T-cell (primary cell): ENCODE measurements at places on chromosomes 3 and 15. TPM values are rescaled to one million over a fixed set of nuclear protein-coding genes. Genes with fewer than 3 reads are reported as not detected.
A peak's percentile ranks its signal among the peaks of the same experiment; 100 is the strongest.

The LCTL gene
- total RNA-seq: not detected

The RAB6B gene
- 0.76 TPM for total RNA-seq

- H3K27me3 ChIP-seq: peaks cover 16% of the 10 kb centered on the region
- H3K27ac ChIP-seq: no peak overlapping the region
- peaks cover 6% of the 10 kb centered on the region for H3K4me1 ChIP-seq
- no peak overlapping the region for H3K4me3 ChIP-seq
These were observed 5.4 kb upstream of the ALDH1A2 start for GRCh38 chr15:58070801-58071418.

DNA sequence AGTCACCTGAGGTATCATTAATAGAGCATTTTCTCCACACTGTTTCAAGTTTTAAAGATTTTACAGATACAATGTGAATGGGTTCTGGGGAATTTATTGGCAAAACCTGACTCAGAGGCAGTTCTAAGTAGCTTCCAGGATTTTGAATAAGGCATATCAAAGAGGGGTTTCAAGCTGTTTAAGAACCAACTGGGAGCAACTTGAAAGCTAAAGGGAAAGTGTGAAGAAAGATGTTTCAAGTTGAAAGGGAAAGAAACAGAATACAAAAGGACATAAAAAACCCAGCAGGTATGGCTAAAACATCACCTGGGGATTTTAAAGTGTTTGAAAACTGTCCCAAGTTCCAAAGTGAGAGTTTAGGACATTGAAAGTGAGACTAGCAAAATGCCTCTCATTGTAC, 17.8 kb upstream of the SERPINI2 start:
- no peaks in the 10 kb centered on the region for H3K27me3 ChIP-seq
- H3K4me3 ChIP-seq: no peak overlapping the region
- no peak overlapping the region for H3K27ac ChIP-seq
- DNase-seq: no peak
- H3K36me3 ChIP-seq: no peaks in the 10 kb centered on the region

DNA sequence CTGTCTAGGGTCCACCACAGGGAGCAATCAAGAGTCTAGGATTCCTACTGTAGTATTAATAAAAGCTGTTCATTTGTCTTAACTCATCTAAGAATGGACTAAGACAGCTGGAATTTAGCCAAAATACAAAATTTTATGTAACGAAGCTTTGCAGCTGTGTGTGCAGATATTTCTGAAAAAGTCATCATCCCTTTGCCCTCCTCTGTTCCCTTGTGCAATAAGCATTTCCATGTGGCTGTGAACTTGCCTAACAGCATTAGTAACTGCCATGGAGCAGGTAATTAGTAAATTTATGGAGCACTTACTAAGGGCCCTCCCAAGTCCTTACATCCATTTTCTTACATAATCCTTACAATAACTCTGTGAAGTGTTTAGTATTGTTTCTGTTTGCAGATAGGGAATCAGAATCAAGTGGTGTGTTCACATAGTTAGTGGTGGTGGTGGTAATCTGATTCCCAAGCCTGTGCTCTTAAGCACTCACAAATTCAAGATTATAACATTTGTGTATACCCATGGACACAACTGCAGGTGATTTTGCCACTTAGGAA, 114.5 kb downstream of the RARB start:
- no peaks in the 10 kb centered on the region for H3K36me3 ChIP-seq
- no peaks in the 10 kb centered on the region for H3K4me1 ChIP-seq
- DNase-seq: no peak
- no peak overlapping the region for H3K4me3 ChIP-seq
- H3K27me3 ChIP-seq: peaks cover 7% of the 10 kb centered on the region

DNA sequence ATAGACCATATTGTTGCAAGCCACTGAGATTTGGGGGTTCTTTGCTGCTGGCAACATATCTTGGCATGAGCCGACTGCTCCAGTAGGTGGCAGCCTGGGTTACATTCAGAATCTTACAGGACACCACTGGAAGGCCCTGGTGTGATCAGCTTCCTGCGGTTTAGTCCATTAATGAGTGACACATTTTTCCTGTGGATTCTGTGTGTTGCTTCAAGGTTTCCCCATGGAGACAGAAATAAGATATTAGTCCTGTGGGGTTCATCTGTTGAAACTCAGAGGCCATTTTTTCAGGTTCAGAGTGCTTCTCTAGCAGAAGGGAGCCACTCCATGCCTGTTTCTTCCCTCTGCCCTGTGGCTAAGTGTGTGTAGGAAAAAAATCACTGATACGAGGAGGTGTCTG, 116.2 kb downstream of the MFSD1 start:
- no peaks in the 10 kb centered on the region for H3K36me3 ChIP-seq
- no peaks in the 10 kb centered on the region for H3K4me1 ChIP-seq
- H3K27me3 ChIP-seq: no peaks in the 10 kb centered on the region
- H3K4me3 ChIP-seq: no peak overlapping the region
- H3K27ac ChIP-seq: no peak overlapping the region

DNA sequence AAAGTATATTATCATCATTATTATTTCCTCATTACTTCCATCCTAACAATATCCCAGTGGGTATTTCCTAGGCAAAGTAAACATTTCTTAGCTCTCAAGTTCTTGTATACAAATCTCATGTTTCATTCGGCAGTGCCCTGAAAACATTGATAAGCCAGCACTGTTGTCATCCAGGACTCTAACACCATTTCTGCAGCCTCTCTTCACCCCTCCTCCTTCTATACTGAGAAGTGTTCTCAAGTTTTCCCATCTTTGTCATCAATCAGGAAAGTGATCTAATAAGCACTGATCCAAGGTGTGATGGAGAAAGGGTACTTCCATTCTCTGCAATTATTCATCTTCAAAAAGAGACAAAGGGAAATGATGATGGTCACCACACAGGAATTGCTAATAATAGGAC, 168.4 kb upstream of the CCDC54 start:
- H3K27ac ChIP-seq: no peak overlapping the region
- H3K27me3 ChIP-seq: no peaks in the 10 kb centered on the region
- no peak for DNase-seq
- H3K36me3 ChIP-seq: no peaks in the 10 kb centered on the region

- no peaks in the 10 kb centered on the region for H3K27me3 ChIP-seq
- H3K27ac ChIP-seq: no peak overlapping the region
- no peak for DNase-seq
- H3K4me3 ChIP-seq: no peak overlapping the region
- H3K36me3 ChIP-seq: no peaks in the 10 kb centered on the region
These were observed 23.4 kb upstream of the DYNC1LI1 start for GRCh38 chr3:32593903-32594525.

DNA sequence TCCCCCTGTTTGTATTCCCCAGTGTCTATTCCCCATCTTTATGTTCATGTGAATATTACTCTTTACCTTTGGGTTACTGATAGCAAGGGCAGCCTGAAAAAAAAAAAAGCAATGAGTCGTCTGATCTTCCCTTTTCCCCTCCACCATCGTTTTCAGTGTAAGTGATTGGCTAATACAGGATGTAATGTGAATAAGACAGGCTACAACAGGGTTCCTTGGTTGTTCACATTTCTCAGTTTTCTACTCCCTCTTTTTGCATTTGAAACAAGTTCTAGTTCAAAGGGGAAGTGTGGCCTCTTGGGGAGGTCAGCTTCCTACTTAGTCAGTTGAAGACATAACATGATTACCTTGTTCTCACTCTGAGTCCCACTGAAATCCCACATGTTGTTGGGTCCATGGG, 278.0 kb upstream of the TRIM42 start:
- H3K4me3 ChIP-seq: no peak overlapping the region
- peaks cover 5% of the 10 kb centered on the region for H3K27me3 ChIP-seq
- no peaks in the 10 kb centered on the region for H3K4me1 ChIP-seq
- H3K36me3 ChIP-seq: no peaks in the 10 kb centered on the region
- no peak overlapping the region for H3K27ac ChIP-seq

DNA sequence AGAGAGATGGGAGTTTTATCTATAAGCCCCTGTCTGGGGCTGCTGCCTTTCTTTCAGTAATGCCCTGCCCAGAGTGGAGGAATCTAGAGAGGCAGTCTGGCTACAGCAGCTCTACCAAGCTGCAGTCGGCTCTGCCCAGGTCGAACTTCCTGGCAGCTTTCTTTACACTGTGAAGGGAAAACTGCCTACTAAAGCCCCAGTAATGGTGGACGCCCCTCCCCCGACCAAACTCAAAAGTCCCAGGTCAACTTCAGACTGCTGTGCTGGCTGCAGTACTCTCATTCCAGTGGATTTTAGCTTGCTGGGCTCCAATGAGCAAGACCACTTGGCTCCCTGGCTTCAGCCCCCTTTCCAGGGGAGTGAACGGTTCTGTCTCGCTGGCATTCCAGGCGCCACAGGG, 65.9 kb upstream of the RARB start:
- H3K4me1 ChIP-seq: no peaks in the 10 kb centered on the region
- no peak overlapping the region for H3K4me3 ChIP-seq
- H3K27me3 ChIP-seq: no peaks in the 10 kb centered on the region
- no peak for DNase-seq

DNA sequence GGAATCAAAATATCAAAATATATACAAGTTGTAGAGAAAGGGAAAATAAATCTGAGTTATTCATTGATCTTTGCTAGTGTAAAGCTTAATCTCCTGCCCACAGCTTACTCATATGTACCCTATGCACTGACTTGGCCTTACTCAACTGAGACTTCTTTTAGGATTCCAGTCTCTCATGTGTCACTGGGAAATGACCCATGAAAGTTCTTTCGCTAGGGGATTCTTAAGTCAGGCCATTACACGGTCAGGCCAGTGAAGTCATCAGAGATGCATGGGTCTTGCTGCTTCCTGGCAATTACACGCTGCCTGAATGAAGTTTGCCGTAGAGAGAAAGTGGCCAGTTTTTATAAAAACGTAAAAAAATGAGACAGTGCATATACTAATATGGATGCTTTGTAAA, 20.7 kb upstream of the LPP start:
- no peak for DNase-seq
- no peaks in the 10 kb centered on the region for H3K27me3 ChIP-seq
- no peak overlapping the region for H3K27ac ChIP-seq
- no peak overlapping the region for H3K4me3 ChIP-seq
- H3K4me1 ChIP-seq: no peaks in the 10 kb centered on the region

DNA sequence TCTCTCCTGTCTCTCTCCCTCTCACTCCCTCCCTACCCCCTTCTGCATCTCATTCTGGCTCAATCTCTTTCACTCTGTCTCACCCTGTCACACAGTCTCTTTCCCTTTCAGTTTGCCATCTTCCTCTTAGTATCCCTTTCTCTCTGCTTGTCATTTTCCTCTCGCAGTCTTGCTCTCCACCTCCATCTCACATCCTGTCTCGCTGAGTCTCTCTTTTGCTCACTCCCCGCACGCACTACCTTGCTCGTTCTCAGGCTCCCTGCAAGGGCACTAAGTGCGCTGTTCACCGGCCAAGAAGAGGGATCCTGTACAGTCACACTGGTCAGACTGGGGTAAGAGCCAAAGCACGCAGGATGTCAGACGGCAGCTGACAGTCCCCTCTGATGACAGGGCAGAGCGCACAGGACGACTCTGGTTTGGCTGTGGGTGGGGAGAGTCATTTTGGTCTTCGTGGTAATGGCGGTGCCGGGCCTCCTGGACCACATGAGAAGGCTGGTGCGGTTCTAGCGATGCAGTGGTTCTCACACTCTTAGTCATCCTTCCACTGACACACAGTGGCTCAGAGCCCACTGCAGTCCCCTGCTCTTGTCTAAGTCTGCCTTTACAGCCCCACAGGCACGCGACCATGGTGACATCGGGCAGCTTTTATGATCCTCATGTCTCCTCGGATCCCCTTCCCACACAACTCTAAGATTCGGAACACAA, 356.8 kb downstream of the FOXP1 start:
- H3K27ac ChIP-seq: peak overlapping the region; percentile 69
- H3K4me3 ChIP-seq: peak overlapping the region; percentile 1
- H3K36me3 ChIP-seq: no peaks in the 10 kb centered on the region
- no peaks in the 10 kb centered on the region for H3K27me3 ChIP-seq
- H3K4me1 ChIP-seq: peaks cover 30% of the 10 kb centered on the region

DNA sequence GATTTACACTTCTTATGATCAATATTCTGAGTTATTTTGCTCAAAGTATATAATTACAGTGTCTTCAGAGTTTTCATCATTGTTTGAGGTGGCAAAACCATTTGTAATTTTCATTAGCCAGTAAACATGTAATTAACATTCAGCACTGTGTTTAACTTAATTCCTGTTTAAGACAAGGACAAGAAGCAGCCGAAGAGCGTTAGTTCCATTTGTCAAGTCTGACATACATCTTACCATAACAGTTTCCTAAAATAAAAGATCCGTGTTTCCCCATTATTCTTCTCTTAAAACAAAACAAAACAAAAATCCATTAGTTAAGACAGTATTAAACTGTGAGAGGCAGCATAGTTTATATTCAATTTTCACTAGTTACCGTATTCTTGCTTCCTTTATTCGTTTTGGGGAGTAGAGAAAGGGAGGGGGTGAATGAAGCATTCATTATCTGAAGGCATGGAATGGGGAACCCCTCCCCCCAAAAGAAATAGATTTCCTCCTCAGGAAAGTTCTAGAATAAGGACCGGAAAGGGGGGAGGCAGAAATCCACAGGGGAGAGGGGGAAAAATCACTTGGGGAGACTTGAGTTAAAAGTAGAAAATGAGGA, 5.5 kb upstream of the NR2F2 start:
- H3K36me3 ChIP-seq: no peaks in the 10 kb centered on the region
- H3K4me1 ChIP-seq: peaks cover 3% of the 10 kb centered on the region
- H3K27ac ChIP-seq: no peak overlapping the region
- peaks cover 62% of the 10 kb centered on the region for H3K27me3 ChIP-seq

DNA sequence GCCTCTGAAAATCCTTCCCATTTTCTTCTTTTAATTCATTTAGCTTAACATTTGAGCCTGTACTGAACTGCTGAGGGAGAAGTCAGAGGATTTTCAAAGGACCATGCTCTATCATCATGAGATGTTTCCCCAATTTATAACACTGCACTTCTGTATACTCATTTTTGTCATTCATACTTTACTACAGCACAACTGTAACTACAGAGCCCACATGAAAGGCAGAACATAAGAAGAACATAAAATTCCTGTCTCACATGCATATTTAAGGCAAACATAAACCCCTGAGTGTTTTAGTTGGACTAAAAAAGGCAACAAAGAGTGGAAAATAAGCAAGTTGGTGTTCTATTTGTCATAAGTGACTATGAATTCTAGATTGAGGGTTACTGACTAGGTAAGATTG, 237.7 kb upstream of the ARPP21 start:
- H3K4me1 ChIP-seq: no peaks in the 10 kb centered on the region
- no peak overlapping the region for H3K4me3 ChIP-seq
- H3K27me3 ChIP-seq: no peaks in the 10 kb centered on the region
- no peak overlapping the region for H3K27ac ChIP-seq

GRCh38 chr15:100878130-100878529, 1.5 kb upstream of the ALDH1A3 start:
- peaks cover 5% of the 10 kb centered on the region for H3K4me1 ChIP-seq
- DNase-seq: no peak
- H3K27ac ChIP-seq: no peak overlapping the region
- no peaks in the 10 kb centered on the region for H3K36me3 ChIP-seq

- peaks cover 16% of the 10 kb centered on the region for H3K36me3 ChIP-seq
- H3K4me1 ChIP-seq: peaks cover 9% of the 10 kb centered on the region
- peak; percentile 20 for DNase-seq
- H3K27ac ChIP-seq: peak overlapping the region; percentile 89
These were observed 11.5 kb downstream of the ITPR1 start for GRCh38 chr3:4504340-4505261.

- DNase-seq: no peak
- no peak overlapping the region for H3K27ac ChIP-seq
These were observed 8.8 kb downstream of the SNTN start for GRCh38 chr3:63661242-63661641.

GRCh38 chr15:90982135-90982534, 12.2 kb downstream of the PRC1 start:
- no peaks in the 10 kb centered on the region for H3K4me1 ChIP-seq
- no peaks in the 10 kb centered on the region for H3K27me3 ChIP-seq
- no peak for DNase-seq
